ENCODE measurements at places on chromosomes 11 and 22.

- no peak for DNase-seq
Measured at GRCh38 chr22:48333323-48333763, 1494.3 kb downstream of the BRD1 start.

GRCh38 chr11:117457835-117458234 lies 130.2 kb downstream of the CEP164 start:
- no peak for DNase-seq

- DNase-seq: no peak
Measured at GRCh38 chr11:69335781-69336405, 41.9 kb downstream of the MYEOV start.

- DNase-seq: peak; percentile 80
Measured at GRCh38 chr11:133714471-133715375, 130.6 kb downstream of the SPATA19 start.

GRCh38 chr22:36914390-36914752 lies 943 bp downstream of the CSF2RB start:
- DNase-seq: no peak

DNA sequence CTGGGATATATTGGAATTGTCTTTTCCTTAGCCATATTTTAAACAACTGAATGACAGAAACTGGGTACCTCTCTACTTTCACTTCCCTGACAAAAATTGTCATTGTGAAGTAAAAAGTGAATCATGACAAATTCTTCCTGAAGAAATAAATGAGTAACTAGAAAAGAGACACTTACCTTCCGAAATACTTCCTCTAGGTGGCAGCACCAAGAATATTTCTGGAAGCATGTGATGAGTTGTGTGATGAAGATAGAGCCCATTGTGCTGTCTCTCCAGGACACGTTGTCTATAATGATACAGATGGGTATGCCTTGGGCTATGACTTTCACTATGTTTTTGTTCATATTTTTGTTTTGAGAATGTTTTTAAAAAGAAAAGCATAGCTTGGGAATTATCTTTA lies 21.5 kb downstream of the CASP4 start:
- peak; percentile 25 for DNase-seq

GRCh38 chr11:111694851-111695250 lies 71.3 kb downstream of the PPP2R1B start:
- DNase-seq: no peak

- no peak for DNase-seq
Measured at GRCh38 chr11:3148255-3148989, 16.7 kb downstream of the OSBPL5 start.

DNA sequence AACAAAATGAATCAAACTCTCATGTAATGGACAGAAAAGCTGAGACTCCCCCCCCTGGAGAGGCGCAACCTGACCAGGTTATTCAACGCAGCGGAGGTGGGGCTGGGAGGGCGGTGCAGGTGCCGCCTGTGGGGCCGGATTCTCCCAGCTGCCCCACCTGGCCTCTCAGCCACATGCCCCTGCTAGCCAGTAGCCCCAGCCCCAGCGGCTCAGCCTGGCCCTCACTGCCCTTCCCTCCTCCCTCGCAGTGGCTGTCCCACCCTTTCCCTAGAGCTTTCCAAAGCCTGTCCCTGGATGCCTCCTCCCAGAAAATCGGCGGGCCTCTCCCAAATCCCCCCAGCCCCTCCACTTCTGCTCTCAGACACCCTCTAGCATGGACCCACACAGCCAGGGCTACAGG lies 31.2 kb upstream of the RASD2 start:
- DNase-seq: no peak

- DNase-seq: peak; percentile 25
Measured at GRCh38 chr11:121368364-121369240, 76.0 kb downstream of the SC5D start.

- DNase-seq: no peak
Measured at GRCh38 chr11:61851113-61851899, 23.2 kb downstream of the FADS2 start.

DNA sequence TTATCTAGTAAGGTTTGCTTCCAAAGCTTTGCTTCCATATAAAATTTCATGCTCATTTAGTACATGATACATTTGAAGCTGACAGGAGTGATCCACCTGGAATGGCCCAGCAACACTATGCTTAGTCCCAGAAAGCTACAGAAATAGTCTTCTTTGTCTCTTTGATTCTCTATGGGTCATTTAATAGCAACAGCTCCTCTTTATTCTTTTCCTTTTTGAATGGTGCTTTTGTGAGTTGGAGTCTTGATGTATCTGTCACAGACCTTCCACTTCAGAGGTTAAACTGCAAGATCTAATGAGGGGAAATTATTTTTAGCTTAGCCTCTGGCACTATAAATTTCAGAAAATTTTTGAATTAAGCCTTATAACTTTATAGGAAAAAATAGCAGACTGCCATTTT lies 509.5 kb downstream of the KCNA4 start:
- no peak for DNase-seq

- DNase-seq: no peak
Measured at GRCh38 chr11:134476435-134477021, 64.5 kb upstream of the B3GAT1 start.

- DNase-seq: no peak
Measured at GRCh38 chr22:36384766-36385481, 2.8 kb downstream of the MYH9 start.

GRCh38 chr11:35531246-35531645 lies 5.8 kb upstream of the PAMR1 start:
- DNase-seq: no peak

DNA sequence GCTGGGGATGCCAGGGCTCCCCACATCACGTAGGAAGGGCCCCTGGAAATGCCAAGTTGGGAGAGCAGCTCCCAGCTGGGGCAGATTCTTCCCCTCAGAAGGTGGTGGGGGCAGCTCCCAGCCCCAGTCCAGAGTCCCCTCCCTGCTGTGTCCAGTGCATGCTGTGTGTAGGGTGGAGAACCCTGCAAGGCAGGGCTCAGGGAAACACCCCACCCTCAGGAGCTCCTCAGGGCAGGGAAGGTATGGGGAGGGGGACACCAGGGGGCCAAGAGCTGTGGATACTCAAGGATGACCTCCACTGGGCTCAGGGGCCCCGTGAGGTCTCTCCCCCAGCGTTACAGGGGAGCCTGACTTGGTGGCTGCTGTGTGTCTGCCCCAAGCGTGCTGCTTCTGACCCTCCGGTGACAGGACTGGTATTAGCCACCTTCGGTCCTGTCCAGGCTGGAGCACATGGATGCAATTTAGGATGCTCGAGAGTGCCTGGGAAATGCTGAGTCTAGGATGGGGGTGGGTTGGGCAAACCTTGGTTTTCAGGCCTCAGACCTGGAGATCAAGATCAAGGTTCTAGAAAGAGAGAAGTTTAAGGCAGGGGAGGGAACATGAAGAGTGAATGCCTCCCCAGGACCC lies 16.1 kb upstream of the CABP7 start:
- no peak for DNase-seq

DNA sequence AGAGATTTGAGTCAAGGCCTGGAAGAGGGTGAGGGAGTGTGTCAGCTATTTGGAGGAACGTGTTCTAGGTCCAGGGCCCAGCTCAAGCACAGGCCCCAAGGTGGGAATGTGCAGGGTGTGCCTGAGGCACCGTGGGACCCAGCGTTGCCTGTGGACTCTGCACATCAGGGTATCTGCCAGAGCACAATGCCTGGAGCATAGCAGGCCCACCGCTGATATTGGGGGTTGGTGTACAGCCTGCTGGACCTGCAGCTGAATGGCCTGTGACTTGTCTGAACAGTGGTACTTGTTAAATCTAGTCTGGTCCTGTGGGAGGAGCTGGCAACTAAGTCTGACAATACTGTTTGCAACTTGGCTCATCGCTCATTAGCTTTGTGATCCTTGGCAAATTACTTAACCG lies 131.7 kb downstream of the GRIK4 start:
- no peak for DNase-seq

- peak; percentile 81 for DNase-seq
Measured at GRCh38 chr11:77127920-77128691, at the start of gene MYO7A. TSS of gene MYO7A (plus strand) at chr11:77128246. CDS start at chr11:77130635, 2,389 bp downstream.

GRCh38 chr11:27456795-27457329 lies 15.7 kb downstream of the LGR4 start:
- no peak for DNase-seq

DNA sequence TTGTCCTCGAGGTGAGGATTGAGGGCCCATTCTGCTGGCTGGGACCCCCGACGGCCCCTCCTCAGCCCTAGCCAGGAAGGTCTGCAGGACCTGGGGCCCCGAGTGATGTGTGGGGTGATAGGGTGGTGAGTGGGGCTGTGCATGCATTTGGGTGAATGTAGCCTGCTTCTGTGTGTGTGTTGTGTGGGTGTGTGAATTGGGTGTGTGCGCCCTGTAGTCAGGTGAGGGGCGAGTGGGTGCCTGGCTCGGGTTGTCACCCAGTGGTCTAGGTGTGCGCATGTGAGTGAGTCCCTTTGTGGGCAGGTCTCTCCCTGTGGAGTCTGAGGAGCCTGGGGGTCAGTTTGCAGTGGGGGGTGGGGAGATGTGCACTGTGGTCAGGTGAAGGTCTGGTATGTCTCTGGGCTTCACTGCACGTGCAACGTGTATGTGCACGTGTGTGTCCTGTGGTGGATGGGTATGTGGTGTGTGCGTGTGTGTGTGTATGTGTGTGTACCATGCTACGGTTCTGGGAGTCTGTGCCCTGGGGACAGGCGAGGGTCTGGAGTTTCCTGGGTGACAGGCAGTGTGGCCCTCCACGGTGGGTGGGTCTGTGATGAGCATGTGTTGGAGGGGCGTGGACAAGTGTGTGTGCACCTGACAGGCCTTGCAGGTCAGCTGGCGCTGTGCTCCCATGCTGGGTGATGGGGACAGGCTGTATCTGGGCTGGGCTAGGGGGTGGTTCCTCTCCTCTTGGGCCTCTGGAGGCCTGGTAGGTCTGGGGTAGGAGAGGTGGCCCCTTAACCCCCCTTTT lies 1.0 kb downstream of the TMEM151A start:
- DNase-seq: no peak

DNA sequence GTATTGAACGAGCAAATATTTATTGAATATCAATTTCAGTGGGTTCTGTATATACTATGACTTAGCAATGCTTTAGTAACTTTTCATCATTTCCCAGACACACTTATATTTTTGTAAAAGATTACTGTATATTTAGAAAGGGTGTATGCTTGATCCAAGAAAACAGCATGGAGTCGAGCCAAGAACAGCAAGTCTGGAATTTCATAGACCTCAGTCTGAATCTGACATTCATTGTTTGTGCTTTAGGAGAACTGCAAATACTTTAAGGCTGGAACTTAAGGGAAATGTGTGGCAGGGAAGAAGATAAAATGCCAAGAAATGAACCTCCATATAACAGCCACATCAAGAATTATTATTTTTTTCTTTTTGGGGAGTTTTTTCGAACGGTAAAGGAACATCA lies 1156.8 kb downstream of the LRRC4C start:
- DNase-seq: no peak

GRCh38 chr11:11016068-11016467 lies 158.2 kb upstream of the ZBED5 start:
- DNase-seq: no peak

GRCh38 chr22:44001521-44001920 lies 22.6 kb upstream of the PARVB start:
- DNase-seq: no peak

GRCh38 chr11:31875866-31876560 lies 64.9 kb upstream of the PAX6 start:
- peak; percentile 6 for DNase-seq

GRCh38 chr11:95372097-95372656 lies 141.2 kb upstream of the SESN3 start:
- no peak for DNase-seq

- no peak for DNase-seq
Measured at GRCh38 chr22:34972191-34972897, 93.6 kb upstream of the ISX start.

- DNase-seq: no peak
Measured at GRCh38 chr11:120174866-120175265, 36.0 kb upstream of the OAF start.

DNA sequence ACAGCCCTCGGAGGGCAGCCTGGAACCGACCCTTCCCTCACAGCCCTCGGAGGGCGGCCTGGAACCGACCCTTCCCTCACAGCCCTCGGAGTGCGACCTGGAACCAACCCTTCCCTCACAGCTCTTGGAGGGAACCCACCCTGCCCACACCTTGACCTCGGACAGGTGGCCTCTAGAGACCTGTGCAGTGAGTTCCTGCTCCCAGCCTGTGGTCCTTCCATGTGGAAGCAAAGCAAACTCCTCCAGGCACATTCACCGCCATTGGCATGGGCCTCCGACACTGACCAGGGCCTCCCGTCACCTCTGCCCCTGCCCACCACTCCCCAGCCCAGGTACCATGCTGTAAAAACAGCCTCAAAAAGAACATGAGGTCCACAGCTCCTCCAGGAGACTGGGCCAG lies 272.1 kb downstream of the BRD1 start:
- DNase-seq: no peak

GRCh38 chr11:2539371-2540222 lies 94.8 kb downstream of the KCNQ1 start:
- no peak for DNase-seq

DNA sequence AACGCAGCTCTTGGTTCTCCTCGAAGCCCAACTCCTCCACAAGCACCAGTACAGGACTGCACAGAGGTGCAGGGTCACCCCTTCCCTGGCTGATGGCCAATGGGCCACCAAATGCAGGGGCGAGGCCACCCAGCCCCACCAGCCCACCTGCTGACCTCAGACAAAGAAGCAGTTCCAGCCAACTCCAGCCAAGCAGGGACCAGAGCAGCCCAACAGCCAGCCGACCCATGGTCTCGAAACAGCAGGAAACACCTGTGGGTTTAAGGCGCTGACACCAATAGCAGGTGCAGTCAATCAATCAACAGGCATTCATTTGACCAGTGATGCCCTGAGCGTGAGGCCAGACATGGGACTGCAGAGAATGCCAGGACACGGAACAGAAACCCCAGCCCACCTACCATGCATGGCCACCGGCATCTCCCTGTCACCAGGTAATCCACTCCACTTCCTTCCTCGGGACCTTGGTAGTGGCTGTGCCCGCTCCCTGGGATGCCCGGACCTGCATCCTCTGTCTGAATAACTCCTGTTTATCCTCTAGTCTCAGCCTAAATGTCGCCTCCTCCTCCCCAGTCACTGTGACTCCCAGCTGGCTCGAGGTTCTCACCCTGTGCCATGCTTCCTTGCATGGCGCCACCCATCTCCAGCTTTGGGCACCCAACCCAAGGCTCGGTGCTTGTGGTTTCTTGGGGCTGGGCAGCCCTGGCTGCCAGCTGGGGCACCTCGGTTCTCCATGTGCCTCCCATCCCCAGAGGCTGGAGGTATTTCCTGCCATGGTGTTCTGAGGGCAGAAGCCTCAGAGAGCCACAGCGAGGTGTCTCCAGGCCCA lies 1475.4 kb downstream of the BRD1 start:
- DNase-seq: no peak

- DNase-seq: no peak
Measured at GRCh38 chr11:114886644-114887265, 208.4 kb downstream of the NXPE2 start.

GRCh38 chr11:43694477-43694876 lies 13.9 kb downstream of the HSD17B12 start:
- DNase-seq: no peak

All from NCI-H524 (cell line).